ENCODE measurements at places on chromosomes 6 and 20. TPM values are rescaled to one million over a fixed set of nuclear protein-coding genes. Genes with fewer than 3 reads are reported as not detected.

DNA sequence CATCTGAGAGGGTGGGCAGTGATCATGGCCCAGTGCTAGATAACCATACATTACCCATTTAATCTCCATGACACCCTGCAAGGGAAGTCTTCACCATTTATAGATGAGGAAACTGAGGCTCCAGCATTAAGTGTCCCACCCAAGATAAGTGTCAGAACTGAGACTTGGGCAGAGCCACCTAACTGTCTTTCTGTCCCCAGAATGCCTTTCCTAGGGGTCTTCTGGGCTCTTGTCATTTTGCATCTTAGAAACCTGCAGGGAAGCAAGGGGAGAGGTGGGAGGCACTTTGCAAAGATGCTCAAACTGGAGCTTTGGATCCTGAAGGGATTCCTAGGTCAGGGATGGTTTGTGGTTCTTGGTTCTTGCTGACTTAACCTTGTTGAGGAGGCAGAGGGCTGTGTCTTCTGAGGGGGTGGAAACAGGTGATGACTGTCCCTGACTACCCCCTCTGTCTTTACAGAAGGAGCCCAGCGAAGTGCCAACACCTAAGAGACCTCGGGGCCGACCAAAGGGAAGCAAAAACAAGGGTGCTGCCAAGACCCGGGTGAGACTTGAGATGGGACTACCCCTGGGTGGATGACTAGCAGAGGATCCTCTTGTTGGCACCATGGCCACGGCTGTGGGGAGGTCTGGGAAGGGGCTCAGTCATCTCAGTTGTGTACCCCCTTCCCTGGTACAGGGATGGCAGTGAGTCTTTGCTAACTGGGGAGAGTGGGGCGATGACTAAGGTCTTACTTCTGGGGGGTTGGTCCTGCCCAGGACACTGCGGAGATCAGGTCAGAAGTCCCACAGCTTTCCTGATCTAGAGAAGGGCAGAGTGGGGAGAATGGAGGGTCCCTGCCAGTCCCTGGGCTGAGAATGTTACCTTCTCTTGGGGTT lies 5.8 kb downstream of the HMGA1 start:
- no peak for DNase-seq

Gene FAM217A
- total RNA-seq, result not detected

- DNase-seq, result no peak
These were observed 143.7 kb downstream of the PDE10A start for GRCh38 chr6:165519316-165519715.

- no peak for DNase-seq
These were observed 28.6 kb upstream of the ARFGEF2 start for GRCh38 chr20:48892891-48893290.

DNA sequence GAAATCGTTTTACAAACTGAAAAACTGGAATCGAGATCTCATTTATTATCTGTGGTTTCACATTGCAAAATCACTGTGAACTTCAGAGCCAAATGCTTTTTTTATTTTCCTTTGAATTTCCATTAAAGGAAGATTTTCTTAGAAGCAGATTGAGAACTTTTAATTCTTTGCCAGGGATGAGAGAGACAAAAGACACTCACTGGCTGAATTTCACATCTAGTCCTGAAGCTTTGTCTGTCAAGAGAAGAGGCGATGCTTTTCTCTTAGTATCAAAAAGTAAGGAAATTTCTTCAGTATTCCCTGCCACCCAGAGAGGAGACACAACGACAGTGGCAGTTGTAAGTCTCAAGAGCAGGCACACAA lies 141.8 kb downstream of the TMEM200A start:
- no peak for DNase-seq

GRCh38 chr6:16698997-16699868 lies 62.0 kb downstream of the ATXN1 start:
- no peak for DNase-seq

DNA sequence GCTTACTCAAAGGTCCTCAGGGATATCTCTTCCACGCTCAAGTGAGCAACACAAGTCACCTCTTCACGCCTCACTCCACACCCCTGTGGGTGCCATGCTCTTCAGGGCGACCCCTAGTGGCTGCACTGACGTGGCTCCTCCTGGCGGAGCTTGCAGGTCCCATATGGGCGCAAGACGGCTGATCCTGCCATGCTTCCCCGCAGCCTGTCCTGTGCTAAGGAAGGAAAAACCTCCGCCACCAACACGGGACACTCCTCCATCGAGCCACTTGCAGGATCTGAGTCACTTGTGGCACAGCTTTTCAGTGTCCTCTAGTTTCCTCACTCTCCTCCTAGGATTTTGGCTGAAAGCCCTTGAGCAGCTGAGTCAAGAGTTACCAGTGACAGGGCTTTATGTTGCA lies 90.7 kb downstream of the KHDC1L start:
- DNase-seq, result no peak

- no peak for DNase-seq
These were observed 59.0 kb upstream of the TMEM170B start for GRCh38 chr6:11478586-11478985.

DNA sequence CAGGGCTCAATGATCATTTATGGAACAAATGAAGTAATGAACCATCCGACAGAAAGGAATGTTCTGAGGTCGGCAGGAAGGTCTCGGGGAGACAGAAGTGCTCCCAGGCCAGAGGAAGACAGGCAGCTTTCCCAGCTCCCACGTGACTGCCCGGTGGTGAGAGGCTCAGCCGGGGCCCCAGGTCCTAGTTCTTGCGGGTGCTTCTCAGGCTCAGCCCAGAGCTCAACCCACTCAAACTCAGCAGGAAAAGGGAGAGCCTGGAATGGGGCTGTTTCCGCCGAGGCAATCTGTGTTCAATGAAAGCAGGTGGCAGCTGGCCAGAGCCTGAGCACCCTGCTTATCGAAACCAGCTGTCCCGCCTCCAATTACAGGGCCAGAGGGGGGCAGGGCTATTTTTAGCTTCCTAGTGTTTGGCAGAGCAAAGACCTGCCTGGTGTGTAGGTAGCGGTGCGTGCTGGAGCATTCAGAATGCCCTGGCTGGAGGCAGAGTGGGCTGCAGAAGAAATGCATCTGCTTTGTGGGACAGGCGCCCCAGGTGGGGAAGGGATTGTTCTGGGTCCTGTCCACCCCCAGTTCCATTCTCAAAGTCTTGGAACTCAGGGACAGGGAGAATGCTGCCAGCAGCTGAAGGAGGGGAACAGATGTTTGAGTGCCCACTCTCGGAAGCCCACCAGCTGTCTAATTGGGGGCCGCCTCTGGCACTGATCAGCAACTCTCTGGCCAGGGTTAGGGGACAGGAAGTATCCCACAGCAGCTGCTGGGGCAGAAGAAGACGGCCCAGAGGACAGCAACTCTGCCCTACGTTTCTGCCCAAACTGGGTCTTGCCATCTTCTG lies 145.1 kb downstream of the PREX1 start:
- peak; percentile 94 for DNase-seq

GRCh38 chr6:20538907-20539306 lies 4.7 kb downstream of the CDKAL1 start:
- no peak for DNase-seq

DNA sequence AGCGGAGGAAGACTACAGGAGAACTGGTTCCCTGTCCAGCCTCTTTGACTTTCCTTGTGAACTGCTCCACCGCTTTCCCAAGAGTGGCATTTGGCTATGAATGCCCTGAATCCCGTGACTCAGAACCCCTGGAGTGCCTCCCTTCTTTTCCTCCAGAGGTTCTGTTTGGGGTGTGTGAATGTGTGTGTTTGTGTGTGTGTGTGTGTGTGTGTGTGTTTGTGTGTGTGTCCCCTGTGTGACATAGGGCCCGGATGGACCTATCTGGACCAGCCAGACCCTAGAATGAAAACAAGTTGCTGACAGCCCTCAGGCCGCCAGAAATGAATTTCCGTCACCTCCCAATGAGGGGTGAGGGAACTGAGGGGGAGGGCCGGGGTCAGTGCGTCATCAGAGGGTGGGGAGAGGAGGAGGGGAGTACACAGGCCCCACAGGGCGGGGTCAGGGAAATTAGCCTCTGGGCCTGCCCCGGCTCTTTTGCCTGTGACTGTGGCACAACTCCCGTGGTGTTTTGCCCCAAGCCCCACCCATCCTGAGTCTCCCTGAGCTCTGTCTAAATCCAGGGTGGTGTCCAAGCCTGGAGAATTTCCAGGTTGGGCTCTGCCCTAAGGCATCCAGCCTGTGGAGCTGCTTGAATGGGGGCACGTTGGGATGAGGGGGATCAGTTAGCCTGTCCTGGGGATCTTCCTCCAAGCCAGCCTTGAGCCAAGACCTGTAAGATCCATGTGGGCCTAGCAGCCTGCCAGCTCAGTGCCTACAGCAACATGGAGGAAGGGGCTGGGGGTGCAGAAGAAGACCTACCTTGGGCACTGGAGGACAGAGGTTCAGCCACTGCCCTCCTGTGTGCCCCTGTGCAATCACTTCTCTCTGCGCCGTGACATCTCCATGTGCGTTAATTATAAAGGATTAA lies 15.2 kb upstream of the MRPS18A start:
- DNase-seq, result peak; percentile 81

GRCh38 chr6:45647341-45648261 lies 269.9 kb upstream of the SUPT3H start:
- no peak for DNase-seq
